Activated T-cell treated with anti-CD3 and anti-CD28 coated beads, Interleukin-2, amount 50 U/mL, for 4 hours (primary cell): ENCODE measurements at places on chromosomes 12 and 14. TPM values are rescaled to one million over a fixed set of nuclear protein-coding genes. Genes with fewer than 3 reads are reported as not detected.
A peak's percentile ranks its signal among the peaks of the same experiment; 100 is the strongest.

GRCh38 chr12:7749442-7749841, 2.3 kb upstream of the CLEC4C start:
- no peak for DNase-seq

DNA sequence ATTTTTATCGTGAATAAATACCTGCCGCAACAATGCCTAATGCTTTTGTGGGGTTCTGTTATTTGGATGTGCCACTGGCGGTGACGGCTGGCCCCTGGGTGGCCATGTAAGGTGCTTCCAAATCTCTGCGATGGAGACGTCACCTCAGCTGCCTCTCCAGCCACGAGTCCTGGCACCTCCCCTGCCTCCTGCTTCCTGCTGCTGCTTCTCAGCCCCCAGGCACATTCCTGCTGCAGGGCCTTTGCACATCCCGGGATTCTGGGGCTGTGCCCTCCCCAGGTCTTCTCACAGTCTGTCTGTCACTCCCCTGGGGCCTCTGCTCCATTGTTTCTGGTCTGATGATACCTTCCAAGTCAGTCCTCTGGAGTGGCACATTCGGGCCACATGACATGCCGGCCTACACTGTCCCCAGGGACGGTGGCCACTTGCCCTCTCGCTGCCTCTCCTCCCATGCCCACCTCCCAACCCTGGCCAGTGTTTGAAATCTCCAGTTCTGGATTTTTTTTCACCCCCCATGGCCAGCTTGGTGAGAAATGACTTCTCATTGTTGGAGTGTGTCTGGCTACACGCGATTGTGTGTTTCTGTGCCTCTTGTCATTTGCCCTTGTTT, 151.8 kb downstream of the KIF26A start:
- no peak for DNase-seq

DNA sequence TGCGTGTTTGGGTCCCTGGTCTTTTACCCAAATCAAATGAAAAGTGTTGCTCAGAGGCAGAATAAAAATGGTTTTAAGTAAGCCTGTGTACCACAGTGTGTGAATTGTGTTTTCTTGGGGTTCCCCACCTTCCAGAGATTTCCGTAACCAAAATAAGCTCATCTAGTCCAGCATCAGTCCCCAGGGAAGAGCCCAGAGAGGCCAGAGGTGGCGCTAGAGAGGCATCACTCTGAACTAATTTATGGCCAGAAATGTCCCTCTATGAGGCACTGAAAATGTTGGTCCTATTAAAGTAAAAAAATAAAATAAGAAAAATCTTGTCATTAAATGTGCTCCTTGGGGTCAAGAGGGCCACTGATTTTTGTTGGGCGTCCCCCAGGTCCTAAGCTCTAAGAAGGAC, 24.9 kb upstream of the PRKAB1 start:
- DNase-seq: no peak

- DNase-seq: peak; percentile 9
Observed at GRCh38 chr12:67647799-67648520, 585 bp upstream of the DYRK2 start.

- DNase-seq: no peak
Observed at GRCh38 chr12:5916785-5917290, 28.2 kb downstream of the ANO2 start.

GRCh38 chr12:44154128-44154527, 318.2 kb downstream of the TMEM117 start:
- no peak for DNase-seq

The EEF1AKMT3 gene
- total RNA-seq: 1.6 TPM

The KRT72 gene
- total RNA-seq: 0.38 TPM

- no peak for DNase-seq
Observed at GRCh38 chr12:121245951-121246350, 36.0 kb downstream of the P2RX4 start.

The PRB2 gene
- not detected for total RNA-seq

DNA sequence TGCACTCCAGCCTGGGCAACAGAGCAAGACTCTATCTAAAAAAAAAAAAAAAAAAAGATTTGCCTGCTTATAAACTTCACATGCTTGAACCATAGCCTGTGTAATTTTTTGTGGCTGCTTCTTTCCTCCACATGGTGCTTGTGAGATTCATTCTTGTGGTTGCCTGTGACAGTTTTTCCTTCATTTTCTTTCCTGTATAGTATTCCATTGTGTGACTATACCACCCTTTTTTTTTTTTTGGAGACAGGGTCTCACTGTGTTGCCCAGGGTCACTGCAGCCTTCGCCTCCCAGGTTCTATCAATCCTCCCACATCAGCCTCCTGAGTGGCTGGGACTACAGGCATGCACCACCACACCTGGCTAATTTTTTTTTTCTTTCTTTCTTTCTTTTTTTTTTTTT, 22.6 kb upstream of the CHST11 start:
- no peak for DNase-seq

The C1R gene
- total RNA-seq: 1.7 TPM

DNA sequence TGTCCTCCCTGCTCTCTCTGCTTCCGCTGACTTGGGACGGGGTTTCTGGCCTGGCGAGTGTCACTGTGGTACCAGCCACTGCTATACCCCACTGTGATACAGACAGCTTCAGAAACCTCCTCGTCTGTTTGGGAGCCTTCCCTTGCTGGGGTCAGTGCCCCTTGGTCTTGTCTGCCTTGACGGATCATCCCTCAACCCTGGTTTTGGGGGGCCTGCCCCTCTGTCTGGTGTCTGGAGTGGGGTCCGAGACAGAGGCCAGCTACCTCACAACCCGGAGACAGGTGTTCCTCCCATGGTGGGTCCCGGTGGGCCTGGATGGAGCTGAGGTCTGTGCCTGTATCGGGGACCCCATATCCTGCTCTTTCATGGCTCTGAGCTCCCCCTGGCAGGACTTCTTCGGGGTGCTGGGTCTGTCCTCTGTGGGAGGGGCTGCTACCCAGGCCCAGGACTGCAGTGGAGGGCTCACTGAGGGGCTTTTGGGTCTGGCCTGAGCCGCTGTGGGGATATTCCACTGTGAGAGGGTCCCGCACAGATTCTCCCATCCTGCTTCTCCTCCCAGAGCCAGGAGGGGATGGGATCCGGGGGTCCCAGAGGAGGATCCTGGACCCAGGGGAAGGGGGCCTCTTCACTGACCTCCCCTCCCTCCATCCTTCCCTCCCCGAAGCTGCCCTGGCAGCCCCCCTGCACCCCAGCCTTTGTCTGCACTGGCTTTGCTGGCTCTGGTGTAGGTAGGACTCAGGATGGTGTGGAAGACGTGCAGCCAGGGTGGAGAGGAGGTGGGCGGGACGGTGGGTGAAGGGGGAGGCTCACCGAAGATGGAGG, 365.5 kb downstream of the TMEM121 start:
- DNase-seq: no peak

DNA sequence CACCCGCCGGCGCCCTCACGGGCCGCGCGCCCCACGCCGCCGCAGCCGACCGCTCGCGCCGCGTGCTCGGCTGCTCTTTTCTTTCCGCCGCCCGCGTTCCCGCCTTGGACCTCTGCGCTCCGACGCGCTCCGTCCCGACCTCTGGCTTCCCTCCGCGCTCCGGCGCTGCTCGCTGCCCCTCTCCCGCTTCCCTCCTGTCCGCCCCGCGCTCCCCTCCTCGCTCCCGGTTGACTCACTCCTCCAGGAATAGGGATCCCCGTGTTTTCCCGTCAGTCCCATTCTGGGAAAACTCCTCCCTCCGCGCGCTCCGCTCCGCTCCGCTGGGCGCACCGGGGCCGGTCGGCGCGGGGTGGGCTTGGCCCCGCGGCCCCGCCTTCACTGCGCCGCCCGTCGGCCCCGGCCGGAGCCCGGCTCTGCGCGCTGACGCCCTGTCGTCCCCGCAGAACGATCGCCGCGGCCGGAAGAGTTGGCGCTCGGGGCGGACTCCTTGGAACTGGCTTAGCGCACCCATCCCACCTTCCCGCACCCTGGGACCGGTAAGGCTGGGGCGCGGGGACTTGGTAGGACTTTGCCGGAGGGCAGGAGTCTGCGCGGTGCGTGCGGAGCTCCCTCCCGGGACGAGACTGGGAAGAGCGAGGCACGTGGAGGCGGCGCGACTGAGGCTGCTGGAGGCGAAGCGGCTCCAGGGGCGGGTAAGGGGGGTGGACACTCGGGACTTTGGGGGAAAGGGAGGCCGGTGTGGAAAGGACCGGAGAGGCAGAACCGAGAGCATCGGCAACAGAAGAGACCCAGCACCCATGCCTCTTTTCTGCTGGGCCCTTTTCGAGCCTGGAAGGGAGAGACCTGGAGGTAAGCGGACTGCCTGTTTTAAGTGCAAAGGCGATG, 550 bp downstream of the TEAD4 start:
- no peak for DNase-seq

DNA sequence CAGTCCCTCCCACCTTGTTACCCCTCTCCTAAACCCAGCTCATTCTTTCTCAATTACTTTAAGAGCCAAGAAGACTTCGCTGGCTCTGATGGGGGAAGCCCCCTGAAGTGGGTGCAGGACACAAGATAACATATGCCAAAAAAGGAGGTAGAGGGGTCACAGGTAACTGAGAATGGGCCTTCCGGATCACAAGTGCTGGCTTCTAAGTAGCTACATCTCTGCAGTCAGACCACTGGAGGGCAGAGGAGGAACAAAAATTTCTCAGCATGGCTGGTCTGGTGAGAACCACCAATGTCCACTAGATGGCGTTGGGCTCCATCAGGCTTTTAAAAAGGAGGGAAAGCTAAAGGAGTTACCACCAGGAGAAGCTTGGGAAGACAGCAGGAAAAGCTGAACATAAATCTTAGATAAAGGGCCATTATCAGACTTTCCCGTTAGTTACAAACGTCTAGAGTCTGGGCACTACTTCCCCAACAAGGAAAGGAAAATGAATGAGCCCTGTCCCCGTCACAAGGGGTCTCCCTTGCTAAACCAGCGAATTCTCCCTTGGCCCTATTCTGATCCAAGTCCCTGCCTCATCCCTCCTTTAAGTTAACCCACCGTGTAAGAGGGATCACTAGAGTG, 11.6 kb upstream of the CDH24 start:
- peak; percentile 62 for DNase-seq

DNA sequence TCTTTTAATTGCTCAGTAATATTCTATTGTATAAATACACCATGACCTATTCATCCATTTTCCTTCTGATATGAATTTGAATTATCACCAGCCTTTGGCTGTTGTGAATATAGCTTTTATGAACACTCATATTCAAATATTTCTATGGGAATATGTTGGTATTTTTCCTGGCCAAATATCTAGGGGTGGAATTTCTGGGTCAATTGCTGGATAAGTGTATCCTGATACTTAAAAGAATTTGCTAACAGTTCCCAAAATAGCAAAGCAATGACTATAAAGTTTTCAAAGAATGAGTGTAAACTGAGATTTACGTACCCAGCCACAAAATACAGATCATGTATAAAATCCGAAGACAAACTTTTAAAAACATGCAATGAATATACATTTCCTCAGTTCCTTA, 148.7 kb upstream of the CLEC14A start:
- no peak for DNase-seq

The SSTR1 gene
- not detected for total RNA-seq

- DNase-seq: no peak
Observed at GRCh38 chr12:1083889-1084262, 92.9 kb downstream of the ERC1 start.

The CLEC2A gene
- not detected for total RNA-seq

GRCh38 chr14:104925855-104926609, 1.4 kb downstream of the PLD4 start:
- no peak for DNase-seq

- no peak for DNase-seq
Observed at GRCh38 chr12:69002969-69003368, 70.0 kb upstream of the CPM start.

DNA sequence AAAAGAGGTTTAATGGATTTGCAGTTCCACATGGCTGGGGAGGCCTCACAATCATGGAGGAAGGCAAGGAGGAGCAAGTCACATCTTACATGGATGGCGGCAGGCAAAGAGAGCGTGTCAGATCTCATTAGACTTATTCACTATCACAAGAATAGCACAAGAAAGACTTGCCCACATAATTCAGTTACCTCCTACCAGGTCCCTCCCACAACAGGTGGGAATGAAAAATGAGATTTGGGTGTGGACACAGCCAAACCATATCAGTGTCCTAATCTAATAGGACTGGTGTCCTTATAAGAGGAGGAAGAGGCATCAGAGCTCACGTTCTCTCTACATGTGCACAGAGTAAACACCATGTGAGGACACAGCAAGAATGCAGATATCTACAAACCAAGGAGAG, 25.9 kb downstream of the DYRK2 start:
- DNase-seq: no peak

DNA sequence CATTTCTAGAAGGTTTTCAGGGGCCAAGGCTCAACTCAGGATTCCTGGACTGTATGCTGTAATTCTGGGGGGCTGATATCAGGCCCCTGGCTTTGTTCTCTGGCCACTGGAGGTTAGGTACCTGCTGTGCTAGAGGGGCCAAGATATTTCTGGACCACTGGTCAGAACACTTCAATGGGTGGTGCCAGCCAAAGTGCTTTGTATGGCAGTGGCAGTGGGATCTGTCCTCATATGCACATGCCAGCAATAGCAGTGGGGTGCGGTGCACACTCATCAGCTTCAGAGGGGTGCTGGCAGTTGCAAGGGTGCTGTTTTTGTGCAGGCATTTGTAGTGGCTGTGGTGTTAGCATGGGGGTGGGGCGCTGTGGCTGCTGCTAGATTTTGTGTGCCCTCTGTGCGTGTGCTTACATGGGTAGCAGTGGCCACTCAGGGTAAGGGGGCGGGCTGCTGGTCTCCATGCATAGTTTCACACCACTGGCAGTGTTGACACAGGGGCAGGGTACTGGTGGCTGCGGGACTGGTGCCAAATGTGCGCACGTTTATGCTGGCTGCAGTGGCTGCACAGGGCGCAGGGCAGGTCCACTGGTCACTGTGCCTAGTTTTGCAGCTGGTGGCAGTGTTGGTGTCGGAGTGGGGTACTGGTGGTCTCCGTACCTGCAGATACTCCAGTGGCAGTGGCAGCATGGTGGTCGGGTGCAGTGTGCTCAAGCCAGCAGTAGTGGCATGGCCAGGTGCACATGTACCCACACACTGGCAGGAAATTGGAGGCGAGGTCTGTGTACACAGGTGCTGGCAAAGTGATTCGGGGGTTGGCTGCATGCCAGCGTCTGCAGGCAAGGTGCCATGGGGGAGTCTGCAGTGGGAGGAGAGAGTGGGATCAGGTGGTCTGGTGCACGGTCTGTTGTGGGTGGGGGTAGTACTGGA, 12.6 kb downstream of the NOPCHAP1 start:
- DNase-seq: no peak

- DNase-seq: no peak
Observed at GRCh38 chr14:82190742-82191141, 657.1 kb upstream of the SEL1L start.

The TMEM132D gene
- total RNA-seq: not detected

DNA sequence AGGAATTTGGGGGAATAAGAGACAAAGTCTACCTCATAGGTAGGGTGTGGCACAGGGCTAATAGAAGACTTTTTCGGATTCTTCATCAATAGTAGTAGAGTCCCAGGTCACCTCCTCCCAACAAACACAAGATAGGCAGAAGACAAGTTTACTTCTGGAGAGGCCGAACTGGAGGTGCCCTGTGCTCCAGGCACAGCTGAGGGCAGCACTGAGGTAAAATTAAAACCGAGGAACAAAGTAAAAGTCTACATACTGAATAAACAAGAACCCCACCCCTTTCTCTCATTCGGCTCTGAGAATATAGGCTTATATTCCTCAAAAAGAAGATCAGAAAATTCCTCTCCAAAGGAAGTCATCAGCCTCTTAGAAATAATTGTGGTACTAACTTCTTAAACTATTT, 161.5 kb downstream of the SEC23A start:
- DNase-seq: no peak

The EML5 gene
- 3.6 TPM for total RNA-seq

The FSCB gene
- total RNA-seq: not detected

- no peak for DNase-seq
Observed at GRCh38 chr12:3313675-3314663, 177.0 kb upstream of the PRMT8 start.
